D721Med (cell line): ENCODE measurements at places on chromosomes 6 and 20.

GRCh38 chr6:116528780-116529179 is 16.7 kb downstream of the TRAPPC3L start:
- DNase-seq: no peak

- no peak for DNase-seq
Measured at GRCh38 chr6:26452631-26453235, 5.0 kb upstream of the BTN2A1 start.

DNA sequence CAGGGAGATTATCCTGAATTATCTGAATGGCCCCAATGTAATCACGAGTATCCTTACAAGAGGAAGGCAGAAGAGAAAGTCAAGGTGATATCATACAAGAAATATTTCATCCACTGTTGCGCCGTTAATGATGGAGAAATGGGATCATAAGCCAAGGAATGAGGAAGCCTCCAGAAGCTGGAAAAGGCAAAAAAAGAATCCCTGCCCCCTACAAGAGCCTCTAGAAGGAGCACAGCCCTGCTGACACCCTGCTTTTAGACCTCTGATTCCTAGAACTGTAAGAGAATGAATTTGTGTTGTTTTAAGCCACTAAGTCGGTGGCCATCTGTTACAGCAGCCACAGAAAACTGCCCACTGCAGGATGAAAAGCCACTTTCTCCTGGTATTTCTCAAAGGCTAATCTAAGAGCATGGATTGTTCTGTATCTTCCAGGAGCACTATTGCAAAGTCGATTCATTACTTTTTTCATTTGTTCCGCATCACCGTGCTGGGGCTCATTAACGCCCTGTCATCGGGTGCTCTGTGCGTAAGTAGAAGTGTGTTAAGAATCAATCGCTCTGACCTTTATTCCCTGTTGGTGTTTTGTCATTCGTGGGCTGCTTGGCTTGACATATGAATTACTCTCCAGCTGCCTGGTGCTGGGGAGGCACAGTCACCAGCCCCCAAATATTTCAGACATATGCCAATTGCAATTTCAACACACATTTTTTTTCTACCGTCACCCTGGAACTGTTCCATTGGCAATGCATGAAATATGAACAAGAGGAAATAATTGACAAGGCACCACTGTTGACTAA is 117.0 kb downstream of the PCSK2 start:
- no peak for DNase-seq

DNA sequence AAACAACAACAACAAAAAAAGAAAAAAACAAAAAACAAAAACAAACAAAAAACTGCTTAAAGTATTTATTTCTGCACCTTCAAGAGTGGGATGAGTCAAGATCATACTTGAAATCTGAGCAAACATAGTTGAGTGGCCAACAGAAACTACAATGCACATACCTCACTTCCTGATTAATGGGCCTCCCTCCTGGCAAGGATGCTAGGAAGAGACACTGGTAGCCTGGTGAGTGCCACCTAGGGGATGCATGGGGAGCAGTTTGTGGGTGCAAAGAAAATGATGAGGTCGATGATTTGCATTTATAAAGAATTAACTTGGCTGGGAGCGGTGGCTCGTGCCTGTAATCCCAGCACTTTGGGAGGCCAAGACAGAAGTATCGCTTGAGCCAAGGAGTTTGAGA is 808.1 kb downstream of the MAFB start:
- DNase-seq: no peak

- no peak for DNase-seq
Measured at GRCh38 chr6:146347090-146347489, 196.5 kb upstream of the RAB32 start.

DNA sequence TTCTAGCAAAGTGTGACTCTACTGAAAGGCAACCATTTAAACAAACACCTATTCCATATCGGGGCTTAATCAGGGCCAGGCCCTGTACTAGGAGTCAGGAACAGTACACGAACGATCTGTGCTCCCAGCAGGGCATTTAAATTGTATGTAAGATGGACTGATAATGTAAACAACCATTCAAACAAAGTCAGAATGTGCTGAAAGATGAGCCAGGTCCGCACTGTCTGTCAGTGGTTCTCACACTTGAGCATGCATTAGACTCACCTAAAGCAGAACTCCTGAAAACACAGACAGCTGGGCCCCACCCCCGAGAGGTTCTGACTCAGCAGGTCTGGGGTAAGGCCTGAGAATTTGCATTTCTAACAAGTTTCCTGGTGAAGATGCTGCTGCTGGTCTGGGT is 81.6 kb downstream of the PXDC1 start:
- no peak for DNase-seq

DNA sequence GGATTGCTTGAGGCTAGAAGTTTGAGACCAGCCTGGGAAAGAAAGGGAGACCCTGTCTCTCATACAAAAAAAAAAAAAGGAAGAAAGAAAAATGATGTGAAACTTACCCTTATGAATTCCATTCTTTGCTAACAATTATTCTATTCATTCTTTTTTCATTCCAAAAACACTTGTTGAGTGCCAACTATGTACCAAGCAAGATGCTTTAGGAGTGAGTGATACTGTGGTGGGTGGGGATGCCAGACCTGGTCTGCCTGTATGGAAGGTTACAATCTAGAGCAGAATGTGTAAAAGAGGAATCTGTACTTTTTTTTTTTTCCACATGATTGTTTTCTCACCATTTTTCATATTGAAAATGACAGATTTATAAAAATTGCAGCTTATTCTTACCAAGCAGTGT is 73.8 kb upstream of the TULP1 start:
- no peak for DNase-seq

DNA sequence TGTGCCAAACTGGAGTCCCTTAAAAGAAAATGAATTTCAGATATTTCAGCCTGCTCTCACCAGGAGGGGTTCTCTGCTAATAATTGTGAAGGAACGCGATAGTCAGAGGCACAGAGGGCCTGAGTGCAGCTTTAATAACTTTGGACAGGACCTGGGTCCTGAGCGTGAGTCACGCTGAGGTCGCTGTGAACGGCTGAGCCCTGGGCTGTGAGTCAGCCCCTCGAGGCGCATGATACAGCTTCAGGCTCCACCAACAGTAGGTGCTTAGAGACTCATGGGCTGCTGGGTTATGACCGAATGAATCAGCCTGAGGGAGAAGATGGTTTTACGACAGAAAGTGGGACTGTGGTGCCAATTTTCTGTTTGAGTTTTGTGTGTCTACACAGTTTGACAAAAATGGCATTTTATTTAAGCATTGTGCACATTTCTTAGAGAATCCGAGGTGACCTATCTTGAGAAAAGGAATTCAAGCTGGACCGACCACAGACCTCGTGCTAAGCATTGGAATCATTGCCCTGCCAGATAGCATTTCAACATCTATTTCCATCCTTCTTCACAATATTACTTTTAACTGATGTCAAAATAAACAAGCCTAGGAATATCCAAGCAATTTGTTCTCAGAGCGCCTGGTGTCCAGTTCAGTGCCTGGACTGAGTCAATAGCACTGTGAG is 183.0 kb downstream of the THBS2 start:
- no peak for DNase-seq

- no peak for DNase-seq
Measured at GRCh38 chr6:130152908-130153510, 69.7 kb downstream of the SAMD3 start.

- DNase-seq: no peak
Measured at GRCh38 chr20:57633945-57634491, 13.8 kb upstream of the ZBP1 start.

- DNase-seq: no peak
Measured at GRCh38 chr20:32455901-32456701, 98.0 kb downstream of the ASXL1 start.

DNA sequence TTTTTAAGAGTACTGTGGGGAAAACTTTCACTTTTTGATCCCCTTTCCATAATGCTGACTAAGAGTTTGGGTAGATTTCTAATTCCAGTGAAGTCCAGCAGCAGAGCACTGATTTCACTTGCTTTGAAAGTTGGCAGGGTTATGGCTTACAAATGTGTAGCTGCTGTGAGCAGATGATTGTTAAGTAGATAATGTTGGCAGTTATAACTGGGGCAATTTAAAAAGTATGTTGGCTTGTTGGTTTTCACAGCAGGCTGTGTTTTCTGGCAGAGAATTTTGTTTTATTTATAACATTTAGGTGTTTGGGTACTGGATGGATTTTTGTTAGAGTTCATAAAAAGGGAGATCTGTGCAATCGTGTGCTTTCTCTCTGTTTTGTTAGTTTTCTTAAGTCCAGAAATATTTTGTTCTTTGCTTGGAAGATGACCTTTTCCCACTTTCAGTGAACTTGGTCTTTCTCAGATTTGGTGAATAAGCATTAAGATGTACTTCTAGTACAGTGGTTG is 31.4 kb downstream of the AFDN start:
- no peak for DNase-seq

DNA sequence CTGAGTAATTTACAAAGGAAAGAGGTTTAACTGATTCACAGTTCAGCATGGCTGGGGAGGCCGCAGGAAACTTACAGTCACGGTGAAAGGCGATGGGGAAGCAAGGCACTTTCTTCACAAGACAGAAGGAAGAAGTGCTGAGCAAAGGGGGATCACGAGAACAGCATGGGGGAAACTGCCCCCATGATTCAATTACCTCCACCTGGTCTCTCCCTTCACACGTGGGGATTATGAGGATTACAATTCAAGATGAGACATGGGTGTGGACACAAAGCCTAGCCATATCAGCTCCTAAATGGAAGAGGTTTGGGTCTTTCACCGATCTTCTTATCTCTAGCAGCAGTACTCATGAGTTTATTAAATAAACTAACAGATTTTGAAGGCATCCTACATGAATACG is 152.9 kb upstream of the RUNX2 start:
- DNase-seq: no peak

- no peak for DNase-seq
Measured at GRCh38 chr6:81204731-81205130, 547.8 kb downstream of the TENT5A start.

DNA sequence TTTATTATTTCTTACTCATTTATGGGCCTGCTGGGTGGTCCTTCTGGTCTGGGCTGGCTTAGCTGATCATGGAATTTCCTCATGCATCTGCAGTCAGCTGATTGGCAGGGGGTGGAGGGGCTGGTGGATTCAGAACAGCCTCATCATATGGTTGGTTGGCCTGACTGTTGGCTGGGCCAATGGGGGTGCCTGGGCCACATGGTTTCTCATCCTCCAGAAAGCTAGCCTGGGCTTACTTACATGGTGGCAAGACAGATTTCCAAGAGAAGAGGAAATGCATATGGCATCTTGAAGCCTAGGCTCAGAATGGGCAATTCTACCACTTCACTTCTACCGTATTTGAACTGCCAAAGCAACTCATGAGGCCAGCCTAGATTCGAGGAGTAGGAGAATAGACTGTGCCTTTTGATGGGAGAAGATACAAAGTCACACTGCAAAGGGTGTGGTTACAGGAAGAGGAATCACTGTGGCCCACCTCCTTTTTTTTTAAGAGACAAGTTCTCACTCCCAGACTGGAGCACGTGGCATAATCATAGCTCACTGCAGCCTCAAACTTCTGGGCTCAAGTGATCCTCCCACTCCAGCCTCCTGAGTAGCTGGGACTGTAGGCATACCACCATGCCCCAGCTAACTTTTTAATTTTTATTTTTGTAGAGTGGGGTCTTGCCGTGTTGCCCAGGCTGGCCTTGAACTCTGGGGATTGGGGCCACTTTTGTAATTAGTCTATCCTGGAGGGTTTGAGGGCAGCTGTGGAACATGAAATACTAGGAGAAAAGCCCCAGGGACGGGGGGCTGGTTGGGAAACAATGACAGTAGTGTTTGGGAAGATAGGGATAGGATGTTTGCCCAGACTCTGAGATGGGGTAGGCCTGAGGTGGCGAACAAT is 47.6 kb upstream of the RNF24 start:
- no peak for DNase-seq

GRCh38 chr6:49787176-49787575 is at the start of gene PGK2:
Gene PGK2 (minus strand): TSS chr6:49787285. CDS start chr6:49787187, 98 bp downstream.
- DNase-seq: no peak

GRCh38 chr6:145329257-145329656 is 406.1 kb downstream of the EPM2A start:
- no peak for DNase-seq

- no peak for DNase-seq
Measured at GRCh38 chr6:46898006-46898405, 23.7 kb downstream of the ADGRF5 start.

DNA sequence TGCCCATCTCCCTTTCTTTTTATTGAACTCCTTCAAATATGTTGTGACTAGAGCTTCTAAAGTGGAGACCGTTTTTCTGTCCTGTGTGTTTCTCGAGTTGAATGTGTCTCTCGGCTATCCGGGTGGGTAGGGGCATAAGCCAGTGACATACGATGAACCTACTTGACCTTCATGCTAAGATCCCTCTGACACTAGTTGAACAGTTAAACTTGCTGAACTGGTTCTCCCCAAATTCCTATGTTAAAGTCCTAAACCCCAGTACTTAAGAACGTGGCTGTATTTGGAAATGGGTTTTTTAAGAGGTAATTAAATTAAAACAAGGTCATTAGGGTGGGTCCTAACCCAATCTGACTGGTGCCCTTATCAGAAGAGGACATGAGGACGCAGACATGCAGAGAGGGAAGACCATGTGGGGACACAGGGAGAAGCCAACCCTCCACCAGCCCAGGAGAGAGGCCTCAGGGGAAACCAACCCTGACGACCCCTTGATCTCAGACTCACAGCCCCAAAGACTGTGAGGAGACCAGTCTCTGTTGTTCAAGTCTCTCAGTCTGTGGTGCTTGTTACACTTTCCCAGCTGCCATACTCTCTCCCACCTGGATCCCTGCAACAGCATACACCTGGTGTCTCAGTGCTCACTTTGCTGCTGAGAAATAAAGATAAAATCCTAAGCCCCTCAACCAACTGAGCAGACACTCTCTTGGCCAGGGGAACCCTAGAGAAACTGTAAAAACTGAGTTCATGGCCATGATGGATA is 208.4 kb downstream of the MYLK4 start:
- no peak for DNase-seq

GRCh38 chr20:46202766-46203509 is 84.8 kb downstream of the CD40 start:
- no peak for DNase-seq

- DNase-seq: no peak
Measured at GRCh38 chr6:25498505-25498904, 153.5 kb upstream of the SCGN start.

GRCh38 chr20:48411245-48411644 is 416.6 kb downstream of the PREX1 start:
- no peak for DNase-seq

GRCh38 chr6:78629154-78629721 is 238.1 kb upstream of the IRAK1BP1 start:
- DNase-seq: no peak

DNA sequence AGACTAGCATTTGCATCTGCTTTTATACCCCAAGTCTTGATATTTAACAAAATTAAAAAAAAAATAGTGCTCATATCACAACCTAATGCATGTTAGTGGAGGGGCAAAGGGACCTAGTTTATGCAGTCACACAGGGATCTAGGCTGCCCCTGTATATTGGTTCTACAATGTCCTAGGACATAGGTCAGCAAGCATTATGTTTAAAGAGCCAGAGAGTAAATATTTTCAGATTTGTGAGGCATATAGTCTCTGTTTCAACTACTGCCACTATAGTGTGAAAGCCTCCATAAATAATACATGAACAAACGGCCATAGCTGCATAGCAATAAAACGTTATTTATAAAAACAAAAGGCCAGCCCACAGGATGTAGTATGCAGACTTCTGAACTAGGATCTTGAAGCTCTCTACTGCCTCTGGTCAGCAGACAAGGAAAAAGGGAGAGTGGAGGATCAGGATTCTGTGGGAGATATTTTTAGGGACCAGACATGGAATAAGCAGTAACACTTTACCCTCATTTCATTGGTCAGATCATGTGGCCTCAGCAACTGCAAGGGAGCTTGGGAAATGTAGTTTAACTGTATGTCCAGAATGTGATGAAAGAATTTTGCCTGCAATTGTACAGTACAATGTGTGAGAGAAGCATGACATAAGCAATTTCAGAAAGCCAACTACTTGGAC is 414.2 kb upstream of the SPTLC3 start:
- DNase-seq: no peak
